ENCODE measurements at places on chromosomes 6 and 20. TPM values are rescaled to one million over a fixed set of nuclear protein-coding genes. Genes with fewer than 3 reads are reported as not detected.

- peak; percentile 74 for DNase-seq
These were observed 15.1 kb downstream of the ACSS1 start for GRCh38 chr20:25042531-25043498.

GRCh38 chr6:87068795-87069194, 26.1 kb downstream of the CGA start:
- DNase-seq, result no peak

GRCh38 chr20:35511814-35512420, 17.5 kb downstream of the C20orf173 start:
- DNase-seq, result no peak

GRCh38 chr6:141056945-141057625, 1075.6 kb upstream of the GJE1 start:
- DNase-seq, result no peak

OPN5 gene
- total RNA-seq, result not detected

PRSS35 gene
- total RNA-seq, result 3.2 TPM

ZNF334 gene
- total RNA-seq, result 9.0 TPM

PACSIN1 gene
- total RNA-seq, result 0.49 TPM

ENPP3 gene
- total RNA-seq, result 1.7 TPM

PLA2G7 gene
- 5.9 TPM for total RNA-seq

TIAM2 gene
- total RNA-seq, result 14.6 TPM

SIRPA gene
- 55.5 TPM for total RNA-seq

DOP1A gene
- 42.7 TPM for total RNA-seq

Data from sciatic nerve (tissue), 2 donors.